ENCODE measurements at places on chromosomes 5 and 9.

GRCh38 chr5:79728396-79728795 is 38.8 kb downstream of the CMYA5 start:
- DNase-seq: no peak

DNA sequence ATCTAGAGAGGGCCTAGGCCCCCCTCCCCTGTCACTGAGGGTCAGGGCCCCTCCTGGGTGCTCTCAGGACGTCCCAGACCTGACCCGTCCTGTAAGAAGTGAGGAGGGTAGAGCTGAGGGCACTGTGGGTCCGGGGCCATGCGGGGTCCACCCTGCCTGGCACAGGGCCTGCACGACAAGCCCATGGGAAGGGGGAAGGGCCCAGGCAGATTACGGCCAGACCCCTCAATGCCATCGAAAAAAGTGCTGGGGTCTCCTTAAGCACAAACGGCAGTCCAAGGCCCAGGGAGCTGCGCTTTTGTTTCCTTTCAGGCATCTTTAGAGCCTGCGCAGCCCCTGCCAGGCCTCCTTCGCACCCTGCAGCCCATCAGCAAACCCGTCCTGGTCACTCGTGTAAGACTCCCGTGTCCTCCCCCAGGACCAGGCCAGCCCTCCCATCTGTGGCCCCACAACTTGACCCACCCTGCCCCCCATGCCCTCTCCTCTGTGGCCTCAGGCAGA is 4.4 kb upstream of the EXOC3 start:
- DNase-seq: no peak

- no peak for DNase-seq
These were observed 53.2 kb downstream of the MSX2 start for GRCh38 chr5:174777583-174777982.

DNA sequence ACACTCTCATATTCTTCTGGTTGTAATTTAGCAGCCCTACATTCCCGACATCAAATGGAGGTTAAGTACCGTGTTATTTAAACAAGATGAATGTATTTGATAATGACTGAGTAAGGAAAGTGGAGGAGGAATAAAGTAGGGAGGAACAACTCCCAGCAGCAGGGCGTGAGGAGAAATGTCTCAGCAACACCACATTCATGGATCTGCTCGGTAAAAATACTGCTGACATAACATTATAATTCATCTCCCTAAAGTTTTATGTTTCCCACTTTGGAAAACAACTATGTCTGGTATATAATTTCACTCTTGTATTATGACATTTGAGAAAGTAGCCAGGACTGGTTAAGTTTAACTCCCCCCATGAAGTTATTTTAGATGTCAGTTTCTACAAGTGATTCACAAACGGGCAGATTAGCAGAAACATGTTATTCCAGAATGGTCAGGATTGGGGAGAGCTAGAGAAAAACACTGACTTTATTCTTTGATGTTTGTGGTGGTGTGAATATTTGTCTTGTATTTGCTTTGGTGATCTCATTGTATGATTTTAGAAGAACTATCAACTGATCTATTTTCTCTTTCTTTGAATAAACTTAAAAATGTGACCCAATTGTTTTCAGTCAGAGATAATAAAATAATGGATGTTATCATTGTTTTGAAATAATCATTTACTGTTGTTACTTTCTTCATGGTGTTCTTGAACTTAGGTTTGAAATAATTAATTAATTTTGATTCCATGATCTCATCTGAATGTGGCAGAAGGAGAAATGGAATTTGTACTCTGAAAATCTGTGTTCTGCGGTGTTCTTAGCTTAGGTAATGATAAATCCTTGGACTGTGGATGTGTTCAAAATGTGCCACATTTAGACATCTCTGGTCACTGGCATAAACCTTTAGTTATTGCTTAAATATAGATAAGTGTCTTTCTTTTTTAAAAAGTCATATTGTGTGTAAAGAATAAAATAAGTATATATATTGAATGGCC is 303.6 kb upstream of the ZNF608 start:
- DNase-seq: no peak

- DNase-seq: no peak
These were observed 2.2 kb upstream of the CACNA1B start for GRCh38 chr9:137875354-137875753.

GRCh38 chr9:100033877-100034551 is 64.8 kb downstream of the ERP44 start:
- no peak for DNase-seq

DNA sequence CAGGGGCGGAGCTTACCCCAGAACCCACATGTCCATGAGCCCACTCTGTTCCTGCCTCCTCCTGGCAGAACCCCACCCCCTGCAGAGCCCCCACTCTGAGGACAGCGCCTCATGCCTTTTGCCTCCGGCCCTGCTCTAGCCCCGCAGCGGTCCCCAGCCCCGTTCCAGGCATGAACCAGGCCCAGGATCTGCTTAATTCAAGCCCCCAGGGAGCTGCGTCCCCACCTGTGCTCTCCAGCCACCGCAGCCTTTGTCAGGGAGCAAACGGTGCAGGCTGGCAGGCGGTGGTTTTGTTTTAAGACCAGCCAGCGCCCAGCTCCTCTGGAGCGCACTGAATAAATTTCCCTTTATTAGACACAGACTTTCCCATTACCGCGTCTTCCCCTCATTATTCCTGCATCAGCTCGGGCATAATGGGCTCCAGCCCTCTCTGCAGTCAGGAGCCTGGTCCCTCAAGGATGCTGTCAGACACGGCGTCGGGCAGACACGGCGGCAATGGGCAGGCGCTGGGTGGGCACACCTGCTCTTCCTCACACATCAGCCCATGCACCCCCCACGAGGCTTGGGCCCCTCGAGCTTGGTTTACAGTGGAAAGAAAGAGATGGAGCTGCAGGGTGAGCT is 137.6 kb downstream of the OLFM1 start:
- no peak for DNase-seq

DNA sequence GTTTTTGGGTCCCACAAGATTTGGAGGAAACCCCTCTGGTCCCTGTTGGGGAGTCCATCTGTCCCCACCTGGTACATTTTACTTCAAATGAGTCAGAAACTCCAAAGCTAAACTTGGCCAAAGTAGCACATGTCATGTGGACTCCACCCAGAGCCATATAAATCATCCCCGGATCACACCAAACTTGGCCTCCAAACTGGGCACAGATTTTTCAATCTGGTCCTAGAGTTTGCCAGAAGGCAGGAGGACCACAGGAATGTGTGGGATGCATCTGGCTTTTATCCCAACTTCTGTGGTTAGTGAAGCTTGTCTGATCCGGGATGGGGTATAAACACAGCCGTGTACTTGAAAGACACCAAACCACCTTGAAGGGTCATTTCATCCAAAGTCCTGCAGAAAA is 66.3 kb downstream of the MAT2B start:
- DNase-seq: peak; percentile 71

GRCh38 chr5:89228355-89228754 is 345.4 kb upstream of the MEF2C start:
- no peak for DNase-seq

GRCh38 chr9:69593301-69593700 is 78.9 kb downstream of the APBA1 start:
- no peak for DNase-seq

Measured in cardiac fibroblast (primary cell).